T-cell (primary cell): ENCODE measurements at places on chromosomes 7 and 10.

- no peaks in the 10 kb centered on the region for H3K27me3 ChIP-seq
- H3K27ac ChIP-seq = no peak overlapping the region
- H3K4me1 ChIP-seq = peaks cover 19% of the 10 kb centered on the region
- DNase-seq = no peak
- H3K36me3 ChIP-seq = no peaks in the 10 kb centered on the region
These were observed 2.3 kb downstream of the ATXN7L1 start for GRCh38 chr7:105874055-105874454.

- no peak for DNase-seq
- no peak overlapping the region for H3K27ac ChIP-seq
- H3K36me3 ChIP-seq = no peaks in the 10 kb centered on the region
- no peak overlapping the region for H3K4me3 ChIP-seq
- peaks cover 41% of the 10 kb centered on the region for H3K27me3 ChIP-seq
- no peaks in the 10 kb centered on the region for H3K4me1 ChIP-seq
These were observed 9.7 kb downstream of the CHST3 start for GRCh38 chr10:71973777-71974488.

GRCh38 chr10:97590082-97590747 is 694 bp downstream of the C10orf62 start:
- H3K36me3 ChIP-seq = no peaks in the 10 kb centered on the region
- no peak overlapping the region for H3K4me3 ChIP-seq
- no peak for DNase-seq

DNA sequence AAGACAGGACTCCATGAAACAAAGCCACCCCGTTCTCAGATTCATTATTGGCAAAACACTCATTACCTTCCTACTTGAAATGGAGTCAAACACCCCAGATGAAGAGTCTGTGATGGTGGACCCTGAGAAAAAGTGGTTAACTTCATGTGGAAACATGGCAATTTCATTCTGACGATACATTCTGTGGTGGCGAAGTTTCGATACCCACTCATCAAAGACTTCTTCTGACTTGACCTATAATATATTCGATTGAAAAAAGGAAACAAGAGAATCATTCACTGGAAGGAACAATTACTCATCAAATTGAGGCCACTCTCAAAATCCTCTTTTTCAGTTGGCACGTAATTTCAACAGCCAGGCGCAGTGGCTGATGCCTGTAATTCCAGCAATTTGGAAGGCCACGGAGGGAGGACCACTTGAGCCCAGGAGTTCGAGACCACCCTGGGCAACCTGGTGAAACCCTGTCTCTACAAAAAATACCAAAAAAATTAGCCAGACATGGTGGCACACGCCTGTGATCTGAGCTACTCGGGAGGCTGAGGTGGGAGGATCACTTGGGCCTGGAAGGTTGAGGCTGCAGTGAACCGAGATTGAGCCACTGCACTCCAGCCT is 108.8 kb upstream of the GSDME start:
- no peaks in the 10 kb centered on the region for H3K27me3 ChIP-seq
- H3K36me3 ChIP-seq = peaks cover 3% of the 10 kb centered on the region
- DNase-seq = no peak
- no peak overlapping the region for H3K27ac ChIP-seq

DNA sequence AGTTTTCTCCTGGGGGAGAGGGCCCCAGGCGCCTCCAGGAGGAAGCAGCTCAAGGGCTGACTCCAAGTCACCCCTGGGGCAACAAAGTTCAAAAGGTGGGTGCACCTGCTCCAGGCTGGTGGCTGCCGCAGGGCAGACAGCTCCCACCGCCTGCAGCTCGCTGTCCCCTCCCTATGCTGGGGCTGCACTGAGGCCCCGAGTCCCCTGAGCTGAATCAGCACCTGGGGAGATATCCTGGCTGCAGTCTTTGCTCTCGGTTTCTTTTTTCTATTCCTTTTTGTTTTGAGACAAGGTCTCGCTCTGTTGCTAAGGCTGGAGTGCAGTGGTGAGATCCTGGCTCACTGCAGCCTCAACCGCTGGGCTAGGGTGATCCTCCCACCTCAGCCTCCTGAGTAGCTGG is 183.4 kb downstream of the DNAJB6 start:
- peaks cover 24% of the 10 kb centered on the region for H3K27me3 ChIP-seq
- no peak overlapping the region for H3K4me3 ChIP-seq
- no peak overlapping the region for H3K27ac ChIP-seq
- no peak for DNase-seq
- H3K4me1 ChIP-seq = no peaks in the 10 kb centered on the region

- H3K27ac ChIP-seq = no peak overlapping the region
- DNase-seq = no peak
- no peak overlapping the region for H3K4me3 ChIP-seq
These were observed 66.6 kb downstream of the SLIT1 start for GRCh38 chr10:97119058-97119745.

GRCh38 chr10:23436983-23437382 is 1.9 kb upstream of the OTUD1 start:
- no peak overlapping the region for H3K4me3 ChIP-seq
- H3K36me3 ChIP-seq = no peaks in the 10 kb centered on the region
- no peak for DNase-seq
- H3K4me1 ChIP-seq = peaks cover 10% of the 10 kb centered on the region
- H3K27ac ChIP-seq = no peak overlapping the region

DNA sequence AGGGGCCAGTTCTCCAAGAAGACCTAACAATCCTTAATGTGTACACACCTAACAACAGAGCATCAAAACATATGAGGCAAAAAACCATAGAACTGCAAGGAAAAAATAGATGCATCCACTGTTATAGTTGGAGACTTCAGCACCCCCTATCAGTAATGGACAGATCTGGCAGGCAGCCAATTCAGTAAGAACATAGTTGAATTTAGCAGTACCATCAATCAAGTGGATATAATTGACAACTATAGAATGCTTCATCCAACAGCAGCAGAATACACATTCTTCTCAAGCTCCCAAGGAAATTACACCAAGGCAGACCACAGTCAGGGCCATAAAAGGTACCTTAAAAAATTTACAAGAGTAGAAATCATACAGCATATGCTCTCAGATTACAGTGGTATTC is 42.2 kb downstream of the POLL start:
- H3K4me1 ChIP-seq = no peaks in the 10 kb centered on the region
- DNase-seq = no peak
- H3K36me3 ChIP-seq = peaks cover 8% of the 10 kb centered on the region
- H3K4me3 ChIP-seq = no peak overlapping the region
- no peak overlapping the region for H3K27ac ChIP-seq

DNA sequence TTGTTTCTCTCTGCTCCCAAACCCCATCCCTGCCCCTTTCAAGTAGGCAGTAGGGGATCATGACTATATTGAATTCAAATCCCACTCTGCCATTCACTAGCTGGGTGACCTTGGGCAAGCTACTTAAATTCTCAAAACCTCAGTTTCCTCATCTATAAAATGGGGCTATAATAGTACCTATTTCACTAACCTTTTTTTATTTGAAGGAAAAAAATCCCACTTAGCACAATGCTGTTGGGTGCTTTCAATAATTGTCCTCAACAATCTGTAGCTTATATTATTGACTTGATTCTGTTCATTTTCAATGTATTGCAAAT is 190.4 kb upstream of the YAE1 start:
- no peak overlapping the region for H3K4me3 ChIP-seq
- no peaks in the 10 kb centered on the region for H3K4me1 ChIP-seq
- no peak overlapping the region for H3K27ac ChIP-seq
- no peaks in the 10 kb centered on the region for H3K27me3 ChIP-seq

- H3K4me3 ChIP-seq = no peak overlapping the region
- DNase-seq = no peak
- H3K36me3 ChIP-seq = no peaks in the 10 kb centered on the region
- H3K27me3 ChIP-seq = no peaks in the 10 kb centered on the region
- no peak overlapping the region for H3K27ac ChIP-seq
- H3K4me1 ChIP-seq = no peaks in the 10 kb centered on the region
These were observed 67.6 kb downstream of the TACC2 start for GRCh38 chr10:122056431-122057094.

DNA sequence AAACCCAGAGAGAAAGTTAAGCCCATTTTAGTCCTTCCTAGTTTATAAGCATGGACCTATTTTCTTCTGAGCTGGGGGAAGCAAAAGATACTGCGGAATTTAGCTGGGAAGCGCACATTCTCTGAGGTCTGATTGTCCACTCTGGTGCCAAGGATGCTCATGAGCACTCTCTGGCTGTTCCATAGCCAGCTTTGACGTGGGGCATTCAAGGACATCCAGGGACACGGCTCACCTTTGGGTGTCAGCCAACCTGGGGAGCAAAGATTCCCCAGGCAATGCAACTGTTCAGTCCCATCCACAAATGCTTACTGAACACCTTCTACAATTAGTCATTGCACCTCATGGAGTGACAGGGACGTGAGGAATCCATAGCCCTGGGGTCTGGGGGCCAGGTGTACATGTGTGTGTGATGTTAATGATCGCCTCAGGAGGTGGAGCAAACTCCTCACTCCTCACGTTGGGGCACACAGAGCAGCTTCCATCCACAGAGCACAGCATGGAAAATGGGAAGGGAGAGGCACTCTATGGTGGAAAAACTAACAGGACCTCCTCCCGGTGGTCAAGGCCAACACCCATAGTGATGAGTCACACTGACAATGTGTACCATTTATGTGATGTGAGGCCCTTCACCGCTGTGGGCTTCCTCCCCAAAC is 67.5 kb upstream of the IGFBP3 start:
- H3K36me3 ChIP-seq = no peaks in the 10 kb centered on the region
- H3K4me3 ChIP-seq = no peak overlapping the region
- no peak overlapping the region for H3K27ac ChIP-seq
- no peak for DNase-seq

DNA sequence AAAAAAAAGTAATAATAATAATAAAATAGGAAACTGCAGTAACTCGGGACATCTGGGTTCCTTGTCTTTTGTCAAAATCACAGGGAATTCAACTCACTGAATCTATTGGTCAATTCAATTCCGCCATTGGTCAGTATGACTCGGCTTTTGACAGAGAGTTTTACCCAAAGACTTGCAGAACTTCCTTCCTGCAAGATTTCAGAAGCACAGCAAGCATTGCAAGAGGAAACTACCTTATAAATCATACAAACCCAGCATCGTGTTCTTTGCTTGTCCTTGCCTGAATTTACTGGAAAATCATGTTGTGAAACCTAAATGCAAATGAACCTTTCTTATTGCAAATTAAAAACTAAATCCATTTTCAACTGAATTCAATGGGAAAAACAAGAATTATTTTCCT is 15.5 kb downstream of the KLF6 start:
- H3K36me3 ChIP-seq = peaks cover 10% of the 10 kb centered on the region
- no peak for DNase-seq
- H3K27me3 ChIP-seq = no peaks in the 10 kb centered on the region
- peaks cover 22% of the 10 kb centered on the region for H3K4me1 ChIP-seq

DNA sequence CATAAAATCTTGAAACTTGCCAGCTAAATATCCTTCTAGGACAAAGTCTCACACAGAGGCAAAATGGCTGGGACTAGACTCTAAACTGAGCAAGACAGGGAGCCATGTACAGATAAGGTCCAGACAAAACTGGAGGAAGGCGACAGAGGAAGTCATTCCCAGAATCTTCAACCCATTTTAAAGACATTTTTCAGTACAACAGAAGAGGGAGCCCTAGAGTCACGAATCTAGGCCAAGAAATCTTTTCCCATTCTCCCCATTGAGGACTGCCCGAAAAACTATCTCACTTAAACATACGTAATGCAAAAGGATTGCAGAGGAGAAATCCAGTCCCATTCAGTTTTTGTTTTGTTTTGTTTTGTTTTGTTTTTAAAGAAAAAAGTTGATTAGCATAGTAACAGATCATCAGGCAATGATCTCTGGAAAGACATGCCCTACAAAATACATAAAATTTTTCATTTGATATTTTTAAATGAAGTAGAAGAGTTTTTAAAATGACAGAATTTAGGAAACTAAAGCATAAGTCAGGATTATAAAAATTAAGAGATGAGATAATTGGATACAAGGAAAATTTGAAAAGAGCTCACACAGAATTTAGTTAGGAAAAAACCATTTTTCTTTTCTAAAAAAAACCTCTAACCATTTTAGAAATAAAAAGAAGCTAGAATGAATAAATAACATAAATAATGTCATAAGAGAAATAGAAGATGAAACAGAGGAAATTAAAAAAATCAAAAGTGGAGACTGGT is 16.9 kb upstream of the PRF1 start:
- no peak for DNase-seq
- no peak overlapping the region for H3K4me3 ChIP-seq
- H3K27me3 ChIP-seq = no peaks in the 10 kb centered on the region
- no peaks in the 10 kb centered on the region for H3K36me3 ChIP-seq
- no peak overlapping the region for H3K27ac ChIP-seq
- H3K4me1 ChIP-seq = peaks cover 26% of the 10 kb centered on the region

DNA sequence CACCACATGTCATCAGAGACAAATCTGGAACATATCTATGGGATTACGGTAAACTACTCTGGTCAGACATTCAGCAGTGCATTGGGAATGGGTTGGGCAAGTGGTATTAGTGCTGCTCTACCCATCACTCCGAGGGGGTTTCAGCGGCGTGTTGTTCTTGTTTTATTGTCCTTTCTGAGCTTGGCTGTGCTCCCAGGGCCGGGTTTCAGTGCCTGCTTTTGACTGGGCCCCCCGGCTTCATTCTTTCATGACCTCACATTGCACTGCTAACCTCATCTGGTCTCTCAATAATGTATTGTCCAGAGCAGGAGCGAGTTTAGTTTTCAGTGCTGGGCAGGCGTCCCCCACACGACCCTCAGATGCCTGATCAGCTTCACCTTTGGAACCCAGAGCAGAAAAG is 364.6 kb downstream of the PAXIP1 start:
- H3K36me3 ChIP-seq = no peaks in the 10 kb centered on the region
- DNase-seq = no peak
- no peaks in the 10 kb centered on the region for H3K27me3 ChIP-seq
- no peak overlapping the region for H3K27ac ChIP-seq
- no peaks in the 10 kb centered on the region for H3K4me1 ChIP-seq

GRCh38 chr7:44112997-44113763 is 9.0 kb downstream of the AEBP1 start:
- no peaks in the 10 kb centered on the region for H3K27me3 ChIP-seq
- H3K4me1 ChIP-seq = no peaks in the 10 kb centered on the region
- DNase-seq = no peak
- H3K36me3 ChIP-seq = peaks cover 20% of the 10 kb centered on the region
- H3K27ac ChIP-seq = no peak overlapping the region

- H3K36me3 ChIP-seq = no peaks in the 10 kb centered on the region
- H3K4me1 ChIP-seq = no peaks in the 10 kb centered on the region
- no peak overlapping the region for H3K27ac ChIP-seq
- no peaks in the 10 kb centered on the region for H3K27me3 ChIP-seq
These were observed 978.7 kb upstream of the AUTS2 start for GRCh38 chr7:68619526-68619925.
